ENCODE measurements at places on chromosomes 6 and 20.

DNA sequence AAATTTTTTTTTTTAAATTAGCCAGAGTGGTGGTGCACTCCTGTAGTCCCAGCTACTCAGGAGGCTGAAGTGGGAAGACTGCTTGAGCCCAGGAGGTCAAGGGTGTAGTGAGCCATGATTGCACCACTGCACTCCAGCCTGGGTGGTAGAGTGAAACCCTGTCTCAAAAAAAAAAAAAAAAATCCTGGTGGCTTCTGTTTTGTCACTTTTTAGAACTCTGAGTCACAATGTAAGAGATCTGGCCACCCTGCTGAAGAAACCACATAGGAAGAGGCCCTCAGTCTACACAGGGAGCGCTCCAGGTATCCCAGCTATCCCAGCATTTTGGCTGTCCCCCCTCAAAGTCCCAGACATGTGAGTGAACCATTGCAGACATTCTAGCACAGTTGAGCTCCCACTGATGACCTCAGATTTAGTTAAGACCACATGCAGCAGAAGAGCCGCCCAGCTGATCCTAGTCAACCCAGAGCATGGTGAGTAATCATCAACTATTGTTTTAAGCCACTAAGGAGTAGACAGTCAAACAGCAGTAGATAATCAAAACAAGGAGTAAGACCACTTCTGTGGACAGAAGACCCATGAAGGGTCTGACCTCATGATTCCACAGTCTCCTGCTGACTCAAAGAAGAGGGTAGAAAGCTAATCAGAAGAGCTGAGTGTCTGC is 12.7 kb upstream of the ARFGEF2 start:
- DNase-seq, result no peak

DNA sequence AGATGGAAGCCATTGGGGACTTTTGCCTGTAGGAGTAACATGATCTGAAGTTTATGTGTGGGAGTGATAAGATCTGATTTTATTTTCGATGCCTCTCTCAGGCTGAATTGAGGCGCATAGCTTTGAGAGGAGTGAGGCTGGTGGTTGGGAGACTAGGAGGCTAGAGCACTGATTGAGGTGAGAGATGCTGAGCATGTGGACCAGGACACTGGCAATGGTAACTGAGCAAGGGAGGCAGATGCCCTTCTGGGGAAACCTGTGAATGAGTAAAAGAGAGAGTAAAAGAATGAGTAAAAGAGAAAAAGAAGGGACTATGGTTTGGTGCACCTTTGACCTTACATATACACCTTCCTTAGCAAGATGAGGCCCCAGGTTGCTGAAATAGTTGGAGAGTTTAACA is 3.0 kb downstream of the RRP36 start:
- no peak for DNase-seq

DNA sequence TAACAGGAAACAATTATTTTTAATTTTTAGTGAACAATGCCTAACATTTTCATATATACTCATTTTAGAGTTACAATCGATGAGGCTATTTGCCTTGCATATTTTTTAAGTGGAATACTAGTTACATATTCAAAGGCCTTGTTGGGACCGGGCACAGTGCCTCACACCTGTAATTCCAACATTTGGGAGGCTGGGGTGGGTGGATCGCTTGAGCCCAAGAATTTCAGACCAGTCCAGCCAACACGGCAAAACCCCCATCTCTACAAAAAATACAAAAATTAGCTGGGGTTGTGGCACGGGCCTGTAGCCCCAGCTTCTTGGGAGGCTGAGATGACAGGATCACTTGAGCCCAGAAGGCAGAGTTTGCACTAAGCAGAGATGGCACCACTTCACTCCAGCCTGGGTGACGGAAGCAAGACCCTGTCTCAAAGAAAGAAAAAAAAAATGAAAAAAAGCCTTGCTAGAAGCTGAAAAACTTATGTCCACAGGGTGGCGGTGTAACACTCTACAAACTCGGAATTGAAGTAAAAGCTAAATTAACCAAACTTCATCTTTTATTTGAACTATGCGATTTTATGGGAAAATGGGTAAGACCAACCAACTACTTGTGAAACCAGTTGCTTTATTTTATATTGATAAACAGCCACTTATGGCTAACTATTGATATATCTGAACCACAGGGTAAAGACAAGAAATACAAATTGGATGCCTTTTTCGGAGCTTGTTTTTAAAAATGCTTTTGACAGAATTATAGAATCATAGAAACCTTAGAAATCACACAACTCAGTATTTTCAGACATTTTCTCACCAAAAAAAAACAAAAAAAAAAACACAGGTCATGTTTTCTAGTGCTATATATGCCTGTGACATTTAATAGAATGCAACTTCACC is 24.1 kb upstream of the ROS1 start:
- peak; percentile 71 for DNase-seq

GRCh38 chr6:167130008-167130677 is 7.2 kb downstream of the CCR6 start:
- no peak for DNase-seq

- no peak for DNase-seq
Measured at GRCh38 chr20:24720957-24721356, 228.1 kb upstream of the CST7 start.

GRCh38 chr6:110044096-110044495 is 66.0 kb downstream of the GPR6 start:
- no peak for DNase-seq

- peak; percentile 87 for DNase-seq
Measured at GRCh38 chr6:165055231-165055630, 254.2 kb downstream of the C6orf118 start.

- DNase-seq, result no peak
Measured at GRCh38 chr6:43860285-43860684, 90.3 kb downstream of the VEGFA start.

DNA sequence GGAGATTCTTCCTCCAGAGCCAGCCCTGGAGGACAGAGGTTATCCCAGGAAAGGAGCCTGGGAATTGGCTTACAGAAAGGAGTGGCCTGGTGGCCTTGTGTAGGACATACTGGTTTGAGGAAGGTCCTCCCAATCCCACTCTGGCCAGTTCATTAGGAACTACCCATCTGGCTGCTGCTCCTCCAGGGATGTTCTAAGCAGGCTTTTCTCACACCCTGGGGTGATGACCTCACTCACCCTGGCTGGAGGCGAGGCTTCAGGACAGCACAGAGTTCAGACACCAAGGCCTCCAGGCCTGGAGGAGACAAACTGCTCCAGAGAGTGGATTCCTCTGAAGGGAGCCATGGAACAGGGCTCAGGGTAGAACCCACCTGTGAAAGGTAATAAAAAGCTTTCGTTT is 8.9 kb downstream of the GNMT start:
- DNase-seq, result no peak

GRCh38 chr6:2208468-2208867 is 36.9 kb downstream of the GMDS start:
- DNase-seq, result no peak

DNA sequence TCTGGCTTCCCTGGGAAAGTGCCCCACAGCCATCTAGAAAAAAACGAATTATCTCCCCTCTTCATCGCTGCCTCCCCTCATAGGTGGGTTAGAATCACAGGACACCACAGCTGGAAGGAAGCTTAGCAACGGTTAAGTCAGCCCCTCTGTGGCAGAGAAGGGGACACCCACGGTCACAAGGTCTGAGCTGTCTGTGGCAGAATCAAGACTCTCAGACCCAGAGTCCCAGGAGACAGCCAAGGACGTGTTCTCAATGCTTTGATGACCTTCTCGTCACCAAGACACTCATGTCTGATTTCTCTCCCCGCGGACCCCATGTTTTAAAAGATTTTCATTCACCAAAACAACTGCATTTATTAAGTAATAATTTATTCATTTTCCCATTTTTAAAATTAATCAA is 221.5 kb downstream of the NRN1 start:
- DNase-seq, result no peak
